Omental fat pad (tissue), 4 donors: ENCODE measurements at places on chromosomes 6 and 20. TPM values are rescaled to one million over a fixed set of nuclear protein-coding genes. Genes with fewer than 3 reads are reported as not detected.

- DNase-seq, result no peak
Observed at GRCh38 chr6:43246301-43247113, 3.2 kb downstream of the TTBK1 start.

DNA sequence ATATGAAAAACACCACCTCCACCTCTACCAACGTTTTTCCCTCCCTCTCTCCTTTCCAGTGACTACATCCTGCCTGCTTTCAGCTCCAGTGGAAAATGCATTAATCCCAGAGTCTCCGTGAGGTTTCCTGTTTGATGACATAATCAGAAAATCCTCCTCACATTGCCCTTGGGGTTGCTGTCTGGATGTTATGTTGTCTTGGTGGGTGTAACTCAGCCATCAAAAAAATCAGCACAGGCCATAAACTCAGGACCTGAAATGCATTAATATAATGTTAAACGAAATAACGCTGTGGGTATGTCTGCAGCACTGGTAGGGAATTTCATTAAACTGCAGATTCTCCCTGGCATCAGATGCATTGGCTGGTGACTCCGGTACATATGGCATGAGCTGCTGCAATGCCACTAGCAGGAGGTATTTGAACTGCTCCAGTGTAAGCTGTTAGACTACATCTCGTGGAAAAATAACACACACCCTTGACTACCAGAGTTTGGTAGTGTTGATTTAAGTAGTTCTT is 297.8 kb downstream of the PRL start:
- DNase-seq, result no peak

Gene LY6G6F
- total RNA-seq, result not detected

Gene UNC93A
- not detected for total RNA-seq

Gene C20orf173
- not detected for total RNA-seq

GRCh38 chr6:53647462-53648094 is 18.0 kb downstream of the KLHL31 start:
- DNase-seq, result no peak

DNA sequence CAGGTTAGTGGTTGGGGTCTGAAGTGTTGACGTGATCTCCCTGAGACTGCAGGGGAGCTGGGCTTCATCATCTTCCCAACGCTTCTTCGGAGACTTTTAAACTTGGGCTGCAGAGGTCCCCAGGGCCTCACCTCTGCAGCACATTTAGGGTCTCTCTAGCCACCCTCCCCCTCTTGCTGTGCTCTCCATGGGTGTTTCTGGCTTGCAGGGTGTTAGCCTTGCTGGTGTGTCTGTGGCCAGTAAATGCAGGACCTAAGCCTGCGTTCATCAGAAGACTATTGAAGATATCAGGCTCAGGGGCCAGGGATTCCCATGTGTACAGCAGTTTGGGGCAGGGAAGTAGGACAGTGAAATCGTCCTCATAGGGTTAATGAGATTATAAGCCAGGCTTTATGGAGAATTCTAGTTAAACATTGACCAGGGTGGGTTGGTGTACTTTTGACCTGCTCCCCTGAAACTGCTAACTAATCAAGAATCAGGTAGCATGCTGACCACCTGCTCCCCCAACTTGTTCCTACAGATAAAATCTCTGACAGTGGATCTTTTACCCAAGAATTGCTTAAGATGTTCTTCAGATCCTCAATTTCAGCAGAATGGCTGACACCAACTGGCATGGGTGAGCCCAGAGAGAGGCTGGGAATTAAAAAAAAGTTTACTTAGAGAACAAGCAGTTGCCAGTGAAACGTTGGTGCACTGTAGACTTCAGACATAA is 3.8 kb upstream of the DDO start:
- DNase-seq, result no peak
